ENCODE measurements at places on chromosomes 11 and 22. TPM values are rescaled to one million over a fixed set of nuclear protein-coding genes. Genes with fewer than 3 reads are reported as not detected.

DNAJB7 gene
- total RNA-seq, result not detected

OR8D2 gene
- total RNA-seq, result not detected

DNA sequence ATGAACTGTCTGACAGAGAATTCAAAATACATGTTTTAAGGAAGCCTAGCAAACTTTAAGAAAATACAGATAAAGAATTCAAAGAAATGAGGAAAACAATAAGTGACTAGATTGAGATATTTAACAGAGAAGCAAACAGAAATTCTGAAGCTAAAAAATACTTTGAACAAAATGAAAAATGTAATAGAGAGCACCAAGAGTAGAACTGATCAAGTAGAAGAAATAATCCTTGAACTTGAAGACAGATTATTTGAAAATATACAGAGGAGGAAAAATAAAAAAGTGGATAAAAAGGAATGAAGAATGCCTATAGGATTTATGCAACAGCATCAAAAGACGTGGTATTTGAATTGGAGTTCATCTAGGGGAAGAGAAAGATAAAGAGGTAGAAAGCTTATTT lies 101.9 kb upstream of the OR4B1 start:
- DNase-seq, result no peak

DNA sequence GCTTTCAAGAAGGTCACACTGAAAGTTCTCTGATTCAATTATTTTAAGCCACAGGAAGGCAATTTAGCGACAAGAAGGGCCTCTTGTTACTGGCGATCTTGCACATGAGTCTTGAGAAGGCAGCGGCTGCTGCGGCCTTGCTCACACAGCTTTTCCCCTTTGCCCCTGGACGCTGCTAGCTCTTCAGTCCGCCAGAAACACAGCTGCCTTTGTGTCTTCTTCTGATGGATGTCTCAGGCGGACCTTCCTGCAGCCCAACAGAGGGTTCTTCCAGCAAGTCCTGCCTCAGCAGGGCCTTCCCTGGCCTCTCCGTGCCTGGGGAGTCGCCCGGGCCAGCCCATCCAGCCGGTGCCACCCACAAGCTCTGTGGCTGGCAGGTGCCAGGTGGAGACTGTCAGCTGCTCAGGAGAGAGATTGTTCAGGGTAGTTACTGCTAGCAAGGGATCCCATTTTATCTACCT lies 59.4 kb downstream of the PKNOX2 start:
- DNase-seq, result no peak

DNA sequence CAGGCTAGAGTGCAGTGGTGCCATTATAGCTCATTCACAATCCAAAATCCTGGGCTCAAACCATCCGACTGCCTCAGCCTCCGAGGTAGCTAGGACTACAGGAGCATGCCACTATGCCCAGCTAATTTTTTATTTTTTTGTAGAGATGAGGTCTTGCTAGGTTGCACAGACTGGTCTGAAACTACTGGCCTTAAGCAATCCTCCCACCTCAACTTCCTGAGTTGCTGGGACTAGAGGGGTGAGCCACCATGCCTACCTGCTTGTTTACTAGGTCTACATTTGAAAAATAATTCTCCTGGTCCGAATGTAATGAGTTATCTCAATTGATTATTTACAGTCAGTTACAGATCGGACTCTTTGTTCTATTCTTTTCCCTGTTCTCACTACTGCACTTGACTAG lies 22.0 kb downstream of the TAF1D start:
- no peak for DNase-seq

DNA sequence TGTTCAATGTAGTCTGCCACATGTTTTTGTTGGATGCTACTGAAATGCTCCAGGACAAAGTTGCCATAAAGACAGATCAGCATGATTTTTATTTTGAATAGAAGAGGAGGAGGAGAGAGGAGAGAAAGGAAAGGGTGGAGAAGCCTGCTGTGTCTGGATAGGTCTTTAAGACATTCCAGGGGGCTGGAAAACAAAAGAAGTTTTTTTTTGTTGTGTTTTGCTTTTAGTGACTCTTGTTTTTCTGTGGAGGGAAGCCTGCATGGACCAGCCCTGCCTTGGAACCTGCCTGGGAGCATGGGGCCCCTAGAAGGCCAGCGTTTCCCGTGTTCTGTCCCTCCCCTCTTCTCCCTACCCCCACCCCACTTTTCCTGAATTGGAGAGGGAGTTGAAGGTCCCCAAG lies 2.3 kb downstream of the TSPAN18 start:
- DNase-seq, result no peak

Measured in activated naive CD8-positive, alpha-beta T cell treated with anti-CD3 and anti-CD28 coated beads for 36 hours (primary cell).